Endodermal cell (in vitro differentiated cells): ENCODE measurements at places on chromosomes 12 and 14. TPM values are rescaled to one million over a fixed set of nuclear protein-coding genes. Genes with fewer than 3 reads are reported as not detected.

HHIPL1 gene
- 2.4 to 3.0 TPM (median 2.6 TPM) in 3 replicates for total RNA-seq

STON2 gene
- 43.9 and 46.8 TPM in 2 replicates for total RNA-seq

CMA1 gene
- not detected in 3 replicates for total RNA-seq

DNA sequence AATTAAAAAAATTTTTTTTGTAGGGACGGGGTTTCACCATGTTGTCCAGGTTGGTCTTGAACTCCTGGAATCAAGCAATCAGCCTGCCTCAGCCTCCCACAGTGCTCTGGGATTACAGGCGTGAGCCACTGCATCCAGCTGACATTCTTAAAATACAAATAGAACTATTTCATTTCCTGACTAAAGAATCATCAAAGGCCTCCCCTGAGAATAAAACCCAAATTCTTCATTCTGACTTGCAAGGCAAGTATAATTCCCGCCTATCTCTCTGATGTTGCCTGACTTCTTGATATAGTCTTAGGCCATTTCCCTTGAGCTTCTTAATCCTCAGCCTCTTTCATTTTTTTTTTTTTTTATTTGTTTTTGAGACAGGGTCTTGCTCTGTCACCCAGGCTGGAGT lies 4.4 kb upstream of the BICD1 start:
- H3K27me3 ChIP-seq = no peaks in the 10 kb centered on the region
- H3K36me3 ChIP-seq = no peaks in the 10 kb centered on the region
- H3K4me1 ChIP-seq = no peaks in the 10 kb centered on the region
- H3K27ac ChIP-seq = no peak overlapping the region

DNA sequence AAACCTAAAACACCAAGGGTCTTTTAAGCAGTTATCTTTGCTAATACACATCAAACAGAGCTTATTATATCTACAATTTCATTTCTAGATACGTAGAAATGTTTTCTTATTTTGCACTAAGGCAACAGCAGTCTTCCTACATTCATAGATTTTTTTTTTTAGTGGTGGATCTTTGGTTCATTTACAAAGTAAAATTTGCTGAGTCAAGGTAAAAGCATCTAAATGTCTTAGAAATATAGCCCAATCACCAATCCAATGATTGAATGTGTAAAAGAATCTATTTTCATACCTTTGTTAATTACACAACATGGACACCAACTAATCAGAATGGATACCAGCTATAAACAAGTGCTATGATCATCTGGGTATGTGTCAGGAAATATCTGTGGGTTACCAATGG lies 272.2 kb upstream of the TMPO start:
- H3K27me3 ChIP-seq = no peaks in the 10 kb centered on the region
- no peaks in the 10 kb centered on the region for H3K36me3 ChIP-seq
- H3K4me1 ChIP-seq = no peaks in the 10 kb centered on the region
